ENCODE measurements at places on chromosomes 4 and X.

GRCh38 chr4:37816006-37816405, 10.5 kb upstream of the PGM2 start:
- DNase-seq, result no peak

DNA sequence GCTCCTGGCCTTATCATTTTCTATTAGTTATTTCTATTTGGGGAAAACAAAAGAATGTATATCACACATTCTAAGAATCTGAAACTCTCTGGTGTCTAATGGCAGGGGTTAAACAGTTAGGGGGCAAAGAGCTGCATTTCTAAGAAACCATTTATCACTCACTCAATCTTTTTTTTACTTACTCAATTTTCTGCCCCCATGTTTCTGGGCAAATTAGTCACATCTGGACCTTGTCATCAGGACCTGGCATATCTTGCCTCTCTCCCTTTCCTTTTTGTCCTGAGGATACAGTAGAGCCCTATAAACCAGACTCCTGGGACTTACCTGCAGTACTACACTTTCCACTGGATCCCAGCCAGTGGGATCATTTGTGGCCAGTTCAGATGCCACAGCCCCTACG, 89.1 kb downstream of the ANXA3 start:
- no peak for DNase-seq

DNA sequence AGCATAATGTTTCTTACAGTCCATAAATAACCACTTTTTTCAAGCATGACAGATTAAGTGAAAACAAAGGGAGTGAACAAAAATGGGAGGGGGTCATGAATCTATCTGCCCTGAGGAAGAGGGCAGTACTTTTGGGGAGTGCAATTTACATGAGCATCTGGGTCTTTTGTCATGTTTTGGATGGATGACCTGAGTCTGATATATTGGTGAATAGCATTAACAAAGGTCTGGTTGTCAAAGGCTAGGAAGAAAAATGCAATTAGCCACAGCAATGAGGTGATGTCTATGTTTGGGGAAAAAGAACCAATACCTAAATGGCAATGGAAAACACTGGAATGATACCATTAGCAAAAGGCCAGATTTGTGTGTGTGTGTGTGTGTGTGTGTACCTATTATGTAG, 15.1 kb upstream of the MAD2L1 start:
- no peak for DNase-seq

GRCh38 chrX:109190542-109190941, 291.3 kb downstream of the GUCY2F start:
- no peak for DNase-seq

DNA sequence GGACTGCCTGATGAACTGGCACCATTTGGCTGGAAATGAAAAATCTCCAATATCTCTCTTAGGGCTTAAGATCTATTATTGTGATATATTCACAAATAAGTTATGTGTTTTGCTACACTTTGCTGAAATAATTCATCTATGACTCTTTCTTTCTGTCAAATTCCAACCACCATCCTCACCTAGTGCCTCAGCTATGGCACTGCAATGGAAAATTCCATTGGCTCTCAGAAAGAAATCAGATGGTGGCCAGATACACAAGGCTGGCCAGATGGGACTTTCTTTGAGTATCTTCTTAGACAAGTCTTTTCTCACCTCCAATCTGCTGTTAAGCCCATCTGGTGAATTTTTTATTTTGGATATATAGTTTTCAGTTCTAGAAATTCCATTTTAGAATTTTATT, 28.0 kb downstream of the NAT8L start:
- no peak for DNase-seq

GRCh38 chr4:169439244-169439643, 168.5 kb upstream of the SH3RF1 start:
- no peak for DNase-seq

DNA sequence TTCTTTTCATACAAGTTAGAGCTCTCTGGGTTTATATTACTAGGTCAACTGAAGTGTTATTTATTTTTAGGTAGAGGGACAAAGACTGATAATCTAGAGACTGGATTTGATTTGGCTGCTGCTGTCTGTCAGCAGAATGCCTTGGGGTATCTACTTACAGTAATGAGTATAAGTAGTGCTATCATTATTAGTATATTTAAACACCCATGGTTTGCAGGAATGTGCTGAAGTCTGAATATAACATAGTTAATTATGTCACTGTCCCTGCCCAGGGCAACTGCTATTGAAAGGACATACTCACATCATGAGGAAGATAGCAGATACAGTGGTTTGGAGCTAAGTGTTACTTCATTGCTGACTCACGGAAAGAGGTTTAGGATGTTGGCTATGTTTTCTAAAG, 76.2 kb downstream of the PRRG1 start:
- no peak for DNase-seq

DNA sequence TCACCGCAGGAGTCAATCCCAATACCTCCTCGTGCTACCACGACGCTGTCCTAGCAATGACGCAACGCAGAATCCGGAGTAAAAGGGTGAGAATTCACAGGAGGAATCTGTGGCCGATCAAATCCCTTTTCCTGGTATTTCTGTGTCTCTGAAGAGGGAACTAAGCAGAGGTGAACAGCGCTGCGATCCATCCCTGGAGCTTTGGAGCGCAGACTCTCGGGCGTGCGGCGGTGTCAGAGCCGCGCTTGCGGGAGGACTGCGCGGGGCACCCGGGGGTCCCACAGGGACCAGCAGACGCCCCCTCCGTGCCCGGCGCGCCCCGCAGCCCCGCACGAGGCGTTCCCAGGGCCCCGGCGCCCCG, 17.2 kb upstream of the ZNF718 start:
- DNase-seq, result no peak

DNA sequence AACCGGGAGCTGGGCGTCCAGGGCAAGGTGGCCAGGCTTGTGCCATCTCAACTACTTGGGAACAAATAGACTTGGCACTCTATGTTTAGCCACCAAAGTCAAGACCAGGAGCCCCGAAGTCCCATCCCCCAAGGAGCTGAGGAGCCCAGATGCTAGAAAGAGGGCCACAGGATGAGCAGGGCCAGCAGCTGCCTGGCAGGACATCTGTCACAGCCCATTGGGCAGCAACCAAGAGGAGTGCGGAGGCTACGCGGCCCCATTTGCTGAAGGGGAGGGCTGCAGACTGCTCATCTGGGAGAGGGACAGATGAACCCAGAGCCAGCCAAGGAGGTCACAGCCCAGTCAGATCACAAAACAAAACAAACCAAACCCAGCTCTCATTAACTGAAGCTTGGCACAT, 22.9 kb upstream of the SOWAHD start:
- DNase-seq, result no peak

DNA sequence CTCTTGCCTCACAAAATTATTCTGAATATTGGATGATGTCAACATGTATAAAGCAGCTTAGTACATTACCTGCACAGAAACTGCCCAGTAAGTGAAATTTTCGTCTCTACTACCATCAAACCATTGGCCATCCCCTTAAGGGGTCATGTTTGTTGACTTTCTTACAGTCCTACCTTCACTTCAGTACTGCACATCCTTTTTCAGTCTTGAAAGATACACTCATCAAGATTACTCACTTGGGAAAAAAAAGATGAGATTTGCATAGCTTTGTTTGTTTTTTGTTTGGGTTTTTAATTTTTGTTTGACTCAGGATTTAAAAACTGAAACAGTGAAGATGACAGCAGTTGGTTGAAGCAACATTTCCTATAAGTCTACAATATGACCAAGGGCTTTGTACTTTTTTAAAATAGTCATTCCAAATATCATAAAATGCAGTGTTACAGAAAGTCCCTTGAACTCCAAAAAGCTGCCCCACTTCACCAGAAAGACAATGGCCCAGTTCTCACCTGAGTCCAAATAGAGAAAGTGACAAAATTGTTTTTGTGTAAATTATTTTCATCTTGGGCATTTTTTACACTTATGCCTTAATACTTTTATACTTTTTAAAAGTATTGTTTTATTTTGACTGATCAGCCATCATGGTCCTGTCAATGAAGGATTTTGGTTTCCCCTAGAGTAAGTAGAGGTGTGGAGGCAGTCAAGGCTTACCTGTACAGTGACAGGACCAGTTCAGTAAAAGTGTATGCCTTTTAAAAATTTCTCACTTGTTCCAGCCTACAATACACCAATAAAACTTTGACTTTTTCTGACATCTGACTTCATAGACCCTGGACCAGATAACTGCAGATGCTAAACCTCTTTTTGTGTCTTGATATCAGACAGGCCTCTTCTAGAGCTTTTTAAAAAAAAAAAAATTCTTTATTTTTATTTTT, 59.7 kb upstream of the EDA2R start:
- DNase-seq, result no peak

GRCh38 chr4:87657525-87657924, 7.4 kb downstream of the DMP1 start:
- no peak for DNase-seq

GRCh38 chrX:19904778-19905367, 17.5 kb upstream of the SH3KBP1 start:
- DNase-seq, result peak; percentile 45

GRCh38 chrX:54181202-54181953, 1.7 kb downstream of the FAM120C start:
- DNase-seq, result no peak

DNA sequence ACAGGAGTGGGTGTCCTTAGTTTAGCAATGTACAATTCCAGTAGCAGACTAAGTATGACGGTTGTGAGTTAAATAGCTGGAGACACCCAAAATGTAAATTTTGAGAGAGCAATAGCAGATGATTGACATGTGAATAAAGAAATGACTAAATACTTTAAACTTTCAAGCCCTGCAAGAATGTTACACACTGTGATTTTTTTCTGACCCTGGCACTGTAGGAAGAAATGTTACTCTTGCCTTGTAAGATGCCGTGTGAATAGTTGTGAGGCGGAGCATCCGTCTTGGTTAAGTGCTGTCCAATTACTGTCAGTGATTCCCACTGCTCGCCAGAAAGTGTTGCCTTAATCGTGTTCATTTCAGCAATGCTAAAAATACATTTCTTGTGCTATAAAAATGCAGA, 1248.1 kb downstream of the RAPGEF2 start:
- no peak for DNase-seq

DNA sequence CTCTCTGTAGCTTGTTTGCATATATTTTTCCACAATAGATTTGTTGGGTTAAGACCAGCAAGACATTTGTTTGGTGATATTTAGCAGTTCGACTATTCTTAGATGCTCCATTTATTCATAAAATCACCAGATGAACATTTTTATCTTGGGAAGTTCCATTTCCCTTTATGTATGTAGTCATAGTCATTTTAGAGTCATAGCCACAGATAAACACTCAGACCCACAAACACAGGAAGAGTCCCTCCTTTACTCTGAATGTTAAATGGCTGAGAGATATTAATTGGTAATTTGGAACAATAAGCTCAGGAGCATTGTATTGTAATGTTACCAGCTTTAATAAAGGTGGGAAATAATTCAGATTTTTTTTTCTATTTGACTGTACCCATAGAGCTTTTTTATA, 1608.7 kb downstream of the STIM2 start:
- DNase-seq, result no peak

GRCh38 chrX:28854637-28855036, 267.4 kb downstream of the IL1RAPL1 start:
- no peak for DNase-seq

GRCh38 chr4:184825141-184825895, 450 bp downstream of the ACSL1 start:
- no peak for DNase-seq

- DNase-seq, result no peak
Measured at GRCh38 chr4:79598801-79599200, 190.8 kb upstream of the GK2 start.

GRCh38 chr4:124203613-124204238, 508.8 kb downstream of the ANKRD50 start:
- no peak for DNase-seq

- no peak for DNase-seq
Measured at GRCh38 chr4:77045490-77045889, 30.3 kb downstream of the CCNI start.

DNA sequence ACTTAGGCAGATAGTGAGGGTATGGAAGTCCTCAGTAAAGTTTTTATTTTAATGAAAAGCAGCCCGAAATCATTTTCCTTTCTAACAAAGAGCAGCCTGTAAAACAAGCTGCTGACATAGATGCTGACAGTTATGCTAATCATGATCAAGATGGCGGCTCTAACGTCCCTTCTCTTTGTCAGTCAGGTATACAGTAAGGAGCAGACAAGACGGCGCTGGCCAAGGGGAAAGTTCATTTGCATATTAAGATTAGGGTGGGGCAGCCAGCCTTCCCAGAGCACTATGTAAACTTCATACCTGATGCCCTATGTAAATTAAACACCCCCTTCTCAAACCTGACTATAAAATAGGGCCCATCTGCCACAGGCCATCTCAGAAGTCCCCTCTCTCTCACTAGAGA, 76.9 kb downstream of the MAGEB10 start:
- no peak for DNase-seq
